ENCODE measurements at places on chromosomes 12 and 14.

DNA sequence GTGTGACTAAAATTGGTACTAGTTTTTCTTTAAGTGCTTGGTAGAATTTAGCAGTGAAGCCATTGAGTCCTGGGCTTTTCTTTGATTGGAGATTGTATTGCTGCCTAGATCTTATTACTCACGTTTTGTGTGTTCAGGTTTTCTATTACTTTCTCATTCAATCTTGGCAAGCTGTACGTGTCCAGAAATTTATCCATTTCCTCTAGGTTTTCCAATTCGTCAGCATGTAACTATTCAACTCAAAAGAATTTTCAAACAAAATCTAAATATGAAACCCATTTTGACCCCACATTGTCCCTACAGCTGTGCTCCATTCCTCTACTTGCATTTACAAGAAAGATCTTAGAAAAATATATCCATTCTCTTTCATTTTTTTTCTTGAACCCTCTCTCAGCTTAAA lies 1613.4 kb upstream of the SEL1L start:
- no peak for DNase-seq

- DNase-seq, result no peak
These were observed 46.8 kb downstream of the TMEM30B start for GRCh38 chr14:61234215-61234916.

GRCh38 chr12:88448337-88448915 lies 131.8 kb downstream of the KITLG start:
- no peak for DNase-seq

- no peak for DNase-seq
These were observed 108.8 kb downstream of the DAAM1 start for GRCh38 chr14:59297071-59297776.

GRCh38 chr14:75711105-75711795 lies 50.2 kb downstream of the TTLL5 start:
- DNase-seq, result peak; percentile 28

DNA sequence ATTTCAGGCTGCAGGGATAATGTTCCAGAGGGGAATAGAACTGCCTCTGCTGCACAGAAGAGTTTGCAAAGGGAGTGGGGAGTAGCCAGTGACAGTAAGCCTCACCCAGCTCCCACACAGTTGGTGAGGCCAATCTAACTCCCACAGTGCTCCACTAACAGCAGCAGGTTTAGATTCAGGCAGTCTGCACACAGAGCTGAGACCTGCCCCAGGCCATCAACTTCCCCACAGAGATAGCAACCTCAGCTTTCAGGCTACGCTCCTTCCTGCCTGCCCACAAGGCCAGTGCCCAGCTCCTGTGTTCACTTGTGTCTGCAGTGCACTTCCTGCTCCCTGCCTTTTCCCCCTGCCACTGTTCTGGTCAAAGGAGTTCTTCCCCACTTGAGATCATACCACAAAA lies 107.5 kb downstream of the TBC1D30 start:
- DNase-seq, result no peak

DNA sequence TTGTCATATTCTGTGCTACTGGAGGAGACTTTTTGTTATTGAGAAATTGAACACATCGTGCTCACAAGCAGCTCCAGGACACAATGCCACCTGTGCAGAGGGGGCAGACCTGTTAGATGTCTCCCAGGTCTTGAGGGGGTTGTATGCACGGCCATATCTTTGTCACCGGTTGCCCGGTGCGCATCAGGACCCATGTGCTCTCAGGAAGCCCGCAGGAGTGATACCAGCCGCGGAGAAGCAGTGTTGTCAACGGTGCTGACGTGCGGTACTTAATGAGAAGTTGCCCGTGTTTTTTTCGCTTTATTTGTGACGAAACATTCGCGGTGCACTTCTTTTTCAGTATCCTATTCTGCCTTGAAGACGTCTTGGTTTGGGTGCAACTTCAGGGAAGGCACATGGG lies 128.2 kb upstream of the RTL1 start:
- no peak for DNase-seq

- peak; percentile 32 for DNase-seq
These were observed 41.0 kb downstream of the BDKRB1 start for GRCh38 chr14:96297000-96297399.

DNA sequence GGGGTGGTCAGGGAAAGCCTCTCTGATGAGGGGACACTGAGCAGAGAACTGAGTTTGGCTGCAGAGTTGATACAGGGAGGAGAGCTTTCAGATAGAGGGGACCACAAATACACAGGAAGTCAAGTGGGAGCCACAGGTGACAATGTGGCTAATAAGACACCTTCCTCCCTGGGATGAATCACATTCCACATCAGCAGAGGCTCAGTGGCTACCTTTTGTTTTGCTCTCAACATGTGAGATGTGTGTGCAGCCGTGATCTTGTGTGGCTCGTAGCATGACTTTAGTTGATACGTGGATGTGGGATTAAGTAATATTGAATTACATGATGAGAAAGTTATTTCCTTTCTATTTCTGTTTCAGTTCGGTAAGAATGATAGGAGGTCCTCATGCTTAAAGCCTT lies 7.5 kb downstream of the CRADD start:
- no peak for DNase-seq

GRCh38 chr14:71089971-71090370 lies 182.7 kb downstream of the PCNX1 start:
- DNase-seq, result no peak

DNA sequence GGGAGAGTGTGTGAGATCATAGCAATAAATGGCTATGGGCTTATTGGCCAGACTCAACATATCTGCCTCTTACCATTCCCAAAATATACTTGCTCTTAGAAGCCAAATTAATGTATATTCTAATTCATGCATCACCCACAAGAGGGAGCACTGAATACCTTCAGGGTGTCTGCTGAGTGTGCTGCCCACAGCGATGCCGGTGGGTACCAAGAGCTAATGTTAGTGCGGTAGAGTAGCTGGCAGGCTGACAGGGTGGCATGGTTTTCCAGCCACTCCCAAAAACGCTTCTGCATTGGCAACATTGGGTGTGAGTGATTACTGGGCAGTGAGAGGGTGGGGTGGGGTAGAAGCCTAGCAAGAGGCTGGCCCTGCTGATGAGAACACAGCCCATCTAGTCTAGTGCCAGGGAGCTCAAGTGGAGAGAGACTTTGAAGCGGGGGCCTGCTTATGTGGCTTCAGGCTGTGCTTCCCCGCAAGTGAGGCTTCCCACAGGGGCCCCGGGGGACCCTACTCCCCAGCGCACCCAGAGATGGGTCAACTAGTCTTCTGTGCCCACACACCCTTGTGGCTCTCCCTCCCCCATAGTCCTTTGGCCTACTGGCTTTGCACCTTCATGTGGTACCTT lies 9.2 kb upstream of the PLEKHD1 start:
- DNase-seq, result peak; percentile 48

GRCh38 chr12:2396448-2396871 lies 343.7 kb downstream of the CACNA1C start:
- DNase-seq, result no peak

- DNase-seq, result no peak
These were observed 7.2 kb upstream of the SELPLG start for GRCh38 chr12:108640802-108641445.

DNA sequence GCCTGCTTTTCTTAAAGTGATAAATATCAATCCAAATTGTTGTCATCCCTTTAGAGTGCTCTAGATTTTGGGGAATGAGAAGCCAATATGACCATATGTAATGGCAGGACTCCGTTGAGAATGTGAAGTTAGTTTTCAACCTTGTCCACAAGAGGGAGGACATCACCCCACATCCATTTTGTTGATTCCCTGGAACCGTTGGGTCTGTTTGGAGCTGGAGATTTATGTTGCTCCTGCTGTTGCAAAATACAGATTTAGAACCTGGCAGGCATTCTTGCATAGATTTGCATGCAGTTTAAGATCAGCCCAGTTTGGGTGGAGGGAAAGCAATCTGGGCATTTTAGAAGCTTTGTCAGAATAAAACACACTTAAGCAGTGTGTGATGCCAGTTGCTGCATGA lies 620.1 kb downstream of the NRXN3 start:
- no peak for DNase-seq

DNA sequence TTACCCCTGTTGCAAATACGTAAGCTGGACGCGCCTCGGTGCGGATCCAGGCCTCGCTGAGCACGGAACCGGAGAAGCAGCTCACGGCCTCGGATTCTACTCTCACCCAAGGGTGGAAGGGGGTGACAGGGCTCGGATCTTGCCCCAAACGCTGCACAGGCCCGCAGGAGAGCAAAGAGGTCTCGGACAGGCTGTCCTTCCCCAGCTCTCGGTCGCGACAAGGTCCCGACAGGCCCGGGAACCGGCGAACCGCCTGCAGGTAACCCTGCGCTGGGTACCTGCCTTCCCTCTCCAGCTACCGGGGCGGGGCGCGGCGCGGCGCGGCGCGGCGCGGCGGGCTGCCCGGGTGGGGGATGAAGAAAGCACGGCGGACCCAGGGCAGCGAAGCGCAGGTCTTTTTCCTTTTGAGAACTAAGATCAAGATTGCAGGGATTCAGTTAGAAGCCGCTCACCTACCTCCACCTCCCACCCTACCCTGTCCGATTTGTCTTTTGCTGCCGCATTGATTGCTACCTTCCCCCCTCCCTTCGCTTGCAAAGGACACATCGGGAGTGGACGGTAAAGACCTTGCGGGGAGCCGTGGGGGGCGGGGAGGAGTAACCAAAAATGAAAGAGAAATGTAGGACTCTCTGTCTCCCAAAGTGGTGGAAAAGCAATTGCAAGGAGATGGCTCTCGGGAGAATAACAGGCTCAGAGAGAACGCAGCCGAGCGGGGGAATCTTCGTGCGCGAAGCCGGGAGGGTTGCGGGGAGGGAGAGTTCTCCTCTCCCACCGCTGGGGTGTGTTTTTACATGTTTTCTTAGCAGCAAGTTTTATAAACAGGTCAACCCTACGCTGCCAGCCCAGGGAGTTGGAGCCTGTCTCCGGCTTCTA lies 8.4 kb upstream of the TBX3 start:
- no peak for DNase-seq

GRCh38 chr12:111411185-111411764 lies 5.6 kb downstream of the SH2B3 start:
- no peak for DNase-seq

GRCh38 chr12:112126911-112127310 lies 1.6 kb downstream of the TRAFD1 start:
- DNase-seq, result no peak

- DNase-seq, result no peak
These were observed 31.9 kb downstream of the FOS start for GRCh38 chr14:75310295-75311111.
